ENCODE measurements at places on chromosomes 5 and 9.

GRCh38 chr5:172591636-172592035 lies 49.4 kb upstream of the NEURL1B start:
- no peak for DNase-seq

- no peak for DNase-seq
These were observed 142.9 kb downstream of the BNC2 start for GRCh38 chr9:16727452-16728136.

DNA sequence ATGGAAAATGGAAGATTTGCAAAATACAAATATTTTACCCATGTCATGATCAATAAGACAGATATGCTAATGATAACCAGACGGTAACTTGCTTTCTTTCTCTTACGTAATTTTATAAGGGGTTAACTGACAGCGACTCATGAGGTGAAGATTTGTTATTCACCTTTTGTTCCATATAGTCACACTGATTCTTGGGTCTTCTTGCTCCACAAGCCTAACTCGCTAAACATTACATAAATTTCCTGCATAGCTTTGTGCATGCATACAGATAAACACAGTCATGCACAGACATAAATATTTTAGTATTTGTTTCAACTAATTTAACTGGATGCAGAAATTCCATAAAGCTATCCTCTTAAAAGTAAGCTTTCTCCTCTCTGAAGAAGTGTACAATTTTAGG lies 225.9 kb downstream of the VPS13A start:
- DNase-seq, result no peak

DNA sequence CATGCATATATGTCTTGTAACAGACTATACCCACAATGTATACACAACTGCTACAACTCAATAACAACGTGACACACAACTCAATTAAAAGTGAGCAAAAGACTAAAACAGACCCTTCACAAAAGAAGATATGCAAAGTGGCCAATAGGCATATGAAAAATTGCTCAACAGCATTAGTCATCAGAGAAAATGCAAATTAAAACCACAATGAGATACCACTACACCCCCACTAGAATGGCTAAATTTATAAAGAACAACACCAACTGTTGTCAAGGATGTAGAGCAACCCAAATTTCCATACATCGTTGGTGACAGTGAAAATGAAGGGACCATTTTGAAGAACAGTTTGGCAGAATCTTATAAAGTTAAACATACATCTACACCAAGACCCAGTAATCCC lies 38.9 kb downstream of the GABRB2 start:
- no peak for DNase-seq

DNA sequence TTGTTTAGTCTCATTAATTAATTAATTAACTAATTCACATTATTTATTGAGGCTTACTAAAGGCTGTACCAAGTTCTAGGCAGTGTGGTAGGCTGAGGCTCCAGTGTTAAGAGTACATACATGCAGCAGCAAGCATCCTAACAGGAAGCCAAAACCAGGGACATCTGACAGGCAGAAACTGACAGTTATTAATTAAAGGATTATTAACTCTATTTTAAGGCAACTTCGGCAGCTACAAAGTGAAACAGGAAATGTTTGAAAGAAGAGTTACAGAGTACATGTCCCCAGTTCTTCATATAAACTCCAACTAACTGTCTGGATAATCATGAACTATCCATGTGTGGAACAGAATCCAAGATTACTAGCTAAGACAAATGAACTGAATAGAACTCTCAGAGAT lies 39.3 kb upstream of the GABRB2 start:
- no peak for DNase-seq

- no peak for DNase-seq
These were observed 125.9 kb downstream of the RGS3 start for GRCh38 chr9:113589407-113589806.

DNA sequence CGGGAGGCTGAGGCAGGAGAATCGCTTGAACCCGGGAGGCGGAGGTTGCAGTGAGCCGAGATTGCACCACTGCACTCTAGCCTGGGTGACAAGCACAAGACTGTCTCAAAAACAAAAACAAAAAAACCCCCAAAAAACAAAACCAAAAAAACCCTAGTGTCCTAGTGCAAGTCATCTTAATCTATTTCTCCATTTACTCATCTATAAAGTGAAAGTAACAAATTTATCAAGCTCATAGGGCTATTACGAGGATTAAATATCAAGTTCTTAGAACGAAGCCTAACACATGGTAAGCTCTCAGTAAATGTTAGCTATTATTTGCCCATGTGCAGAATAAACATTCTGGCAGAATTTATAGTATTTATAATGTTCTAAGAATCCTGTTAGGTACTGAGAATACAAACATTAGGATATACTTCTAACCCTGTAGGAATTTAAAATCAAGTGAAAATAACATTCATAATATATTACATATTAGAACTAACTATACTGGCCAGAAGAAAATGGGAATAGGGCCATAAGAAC lies 45.0 kb downstream of the GOLPH3 start:
- DNase-seq, result no peak

- DNase-seq, result no peak
These were observed 307.2 kb downstream of the MTRR start for GRCh38 chr5:8176101-8176693.

DNA sequence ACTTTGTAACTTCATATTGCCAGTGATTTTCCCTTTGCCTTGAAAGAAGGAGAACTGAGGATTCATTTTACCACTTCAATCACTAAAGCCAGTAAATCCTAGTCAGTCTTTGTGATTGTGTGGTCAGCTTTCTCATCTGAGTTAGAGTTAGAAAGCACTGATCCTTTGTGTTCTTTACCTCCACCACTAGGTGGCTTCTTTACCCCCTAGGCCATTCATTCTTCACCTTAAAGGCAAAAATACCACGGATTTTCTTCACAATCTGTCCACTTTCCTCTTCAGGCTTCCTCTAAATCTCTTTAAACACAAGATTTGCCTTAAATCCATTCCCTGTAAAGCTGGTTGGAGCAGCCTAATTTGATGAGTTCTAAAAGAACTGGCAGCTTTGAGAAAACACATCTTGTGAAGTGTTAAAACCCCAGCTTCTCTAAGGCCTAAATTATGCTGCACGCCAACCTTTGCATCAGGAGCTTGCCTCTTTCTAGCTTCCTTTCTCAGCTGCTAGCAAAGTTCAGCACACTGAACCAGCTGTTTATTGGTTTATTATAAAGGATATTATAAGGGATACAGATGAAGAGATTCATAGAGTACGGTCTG lies 20.4 kb downstream of the BDP1 start:
- no peak for DNase-seq

DNA sequence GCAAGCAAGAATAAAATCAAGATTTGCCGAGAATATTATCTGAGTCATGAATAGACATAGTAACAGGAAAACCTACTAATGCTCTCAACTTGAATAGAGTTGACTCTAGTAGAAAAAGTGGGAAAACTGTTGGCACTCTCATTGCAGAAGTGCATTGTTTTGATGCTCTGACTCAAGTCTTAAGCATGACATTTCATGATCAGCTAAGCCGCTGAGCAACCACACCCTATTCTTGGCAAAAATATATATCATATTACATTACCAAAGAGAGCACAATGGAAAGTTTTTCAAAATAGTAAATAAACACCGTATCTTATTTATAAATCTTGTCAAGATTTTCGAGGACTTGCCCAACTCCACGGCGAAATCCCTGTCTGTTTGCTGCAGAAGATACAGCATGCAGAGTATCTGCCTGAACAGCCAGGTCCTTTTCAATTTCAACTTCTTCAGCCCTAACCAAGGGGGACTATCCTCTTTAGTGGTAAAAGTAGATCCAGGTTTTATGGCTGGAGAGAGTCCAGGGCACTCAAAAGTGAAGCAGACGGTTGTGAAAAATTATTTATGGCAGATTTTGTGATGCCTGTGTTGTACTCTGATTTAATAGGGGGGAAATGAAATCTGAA lies 13.9 kb upstream of the ADAMTSL1 start:
- no peak for DNase-seq

DNA sequence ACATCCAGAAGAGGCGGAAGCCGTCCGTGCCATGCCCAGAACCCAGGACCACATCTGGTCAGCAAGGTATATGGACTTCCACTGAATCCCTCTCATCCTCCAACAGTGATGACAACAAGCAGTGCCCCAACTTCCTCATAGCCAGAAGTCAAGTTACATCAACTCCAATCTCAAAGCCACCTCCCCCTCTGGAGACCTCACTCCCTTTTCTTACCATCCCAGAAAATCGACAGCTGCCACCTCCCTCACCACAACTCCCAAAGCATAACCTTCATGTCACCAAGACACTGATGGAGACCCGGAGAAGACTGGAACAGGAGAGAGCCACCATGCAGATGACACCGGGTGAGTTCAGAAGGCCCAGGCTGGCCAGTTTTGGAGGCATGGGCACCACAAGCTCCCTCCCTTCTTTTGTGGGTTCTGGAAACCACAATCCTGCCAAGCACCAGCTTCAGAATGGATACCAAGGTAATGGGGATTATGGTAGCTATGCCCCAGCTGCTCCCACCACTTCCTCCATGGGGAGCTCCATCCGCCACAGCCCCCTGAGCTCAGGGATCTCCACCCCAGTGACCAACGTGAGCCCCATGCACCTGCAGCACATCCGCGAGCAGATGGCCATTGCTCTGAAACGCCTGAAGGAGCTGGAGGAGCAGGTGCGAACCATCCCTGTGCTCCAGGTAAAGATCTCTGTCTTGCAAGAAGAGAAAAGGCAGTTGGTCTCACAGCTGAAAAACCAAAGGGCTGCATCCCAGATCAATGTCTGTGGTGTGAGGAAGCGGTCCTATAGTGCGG lies 130.3 kb upstream of the DMRT1 start:
- no peak for DNase-seq

- no peak for DNase-seq
These were observed 253.1 kb upstream of the IRX4 start for GRCh38 chr5:2135833-2136232.

- no peak for DNase-seq
These were observed 168.4 kb downstream of the TTLL11 start for GRCh38 chr9:121924700-121925099.

DNA sequence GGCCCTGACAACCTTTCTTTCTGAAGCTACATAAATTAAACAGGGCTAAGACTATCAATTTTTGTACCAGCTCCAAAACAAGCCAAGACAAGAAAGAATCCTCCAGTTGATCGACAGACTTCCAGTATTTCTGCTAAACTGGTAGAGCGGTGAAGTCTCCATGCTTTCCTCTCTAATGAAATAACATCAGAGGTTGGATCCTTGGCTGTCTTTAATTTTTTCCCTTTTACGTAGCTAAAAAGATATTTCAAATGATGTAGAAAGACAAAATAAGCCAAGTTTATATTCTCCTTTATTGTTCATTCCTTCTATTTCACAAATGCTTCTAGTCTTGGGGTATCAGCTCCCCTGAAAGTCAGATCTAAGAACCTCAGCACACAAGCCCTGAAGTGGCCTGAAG lies 434.9 kb downstream of the NFIB start:
- DNase-seq, result no peak

- DNase-seq, result peak; percentile 60
These were observed 29.5 kb downstream of the TNIP1 start for GRCh38 chr5:151051066-151051930.

DNA sequence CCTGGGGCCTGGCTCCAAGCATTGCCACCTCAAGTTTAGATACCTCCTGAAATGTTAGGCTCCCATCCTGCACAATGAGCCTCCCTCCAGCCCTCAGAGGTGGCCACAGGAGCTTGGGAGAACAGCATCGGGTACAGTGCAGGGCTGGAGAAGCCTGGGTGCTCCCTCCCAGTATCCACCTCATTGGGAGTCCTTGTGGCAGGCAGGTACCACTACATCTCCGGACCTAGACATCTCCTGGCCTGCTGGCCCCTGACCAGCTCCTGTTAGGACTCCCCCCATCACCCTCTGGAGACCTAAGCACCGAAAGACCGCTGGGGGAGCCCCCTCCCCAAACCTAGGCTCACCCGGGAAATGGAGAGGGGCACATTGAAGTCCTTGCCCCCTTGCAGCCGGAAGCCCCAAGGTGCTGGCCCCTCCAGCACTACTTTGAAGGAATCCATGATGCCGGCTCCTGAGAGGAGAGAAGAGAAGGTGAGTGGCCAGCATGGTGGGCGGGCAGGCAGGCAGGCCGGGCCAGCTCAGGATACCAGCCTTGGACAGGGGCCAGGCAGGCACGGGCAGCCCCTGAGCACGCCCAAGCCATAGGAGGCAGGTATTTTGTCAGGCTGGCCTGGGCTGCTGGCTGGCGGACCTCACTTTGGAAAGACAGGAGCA lies 1.2 kb downstream of the PDLIM7 start:
- DNase-seq, result no peak

DNA sequence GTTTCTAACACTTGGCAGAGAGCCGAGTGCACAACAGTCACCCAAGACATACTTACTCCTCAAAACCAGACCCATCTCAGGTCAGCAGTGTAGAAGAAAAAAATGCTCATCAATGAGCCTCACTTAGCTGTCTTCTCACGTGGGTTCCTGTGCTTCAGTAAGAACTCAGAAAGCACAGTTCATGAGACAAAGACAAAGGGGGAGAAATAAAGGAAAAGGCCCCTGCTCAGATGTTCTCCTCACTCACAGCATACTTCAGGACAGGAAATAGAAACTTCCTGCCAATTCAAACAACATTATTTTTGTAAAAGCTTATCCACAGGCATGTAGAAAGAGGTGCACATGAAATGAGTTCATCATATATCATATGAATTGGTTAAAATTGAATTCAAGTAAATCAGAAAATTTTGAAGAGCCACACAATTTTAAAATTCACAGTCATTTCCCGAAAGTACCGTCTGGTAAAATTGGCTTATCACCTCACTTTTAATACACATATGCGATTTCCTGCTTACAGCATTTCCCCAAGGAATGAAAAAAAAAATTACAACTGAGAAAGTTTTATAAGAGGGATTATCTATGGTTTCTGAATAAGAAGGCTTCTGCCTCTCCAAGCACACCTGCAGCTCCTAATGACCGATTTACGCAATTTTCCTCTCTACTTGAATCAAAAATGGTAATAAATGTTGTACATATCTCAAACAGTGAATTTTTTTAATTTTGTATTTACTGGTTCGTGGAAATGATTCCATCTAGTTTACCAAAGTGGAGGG lies 328.3 kb downstream of the TMEM167A start:
- DNase-seq, result no peak

GRCh38 chr5:93909356-93909755 lies 168.0 kb upstream of the POU5F2 start:
- DNase-seq, result no peak

- no peak for DNase-seq
These were observed 5.5 kb downstream of the MRNIP start for GRCh38 chr5:179852993-179853547.

DNA sequence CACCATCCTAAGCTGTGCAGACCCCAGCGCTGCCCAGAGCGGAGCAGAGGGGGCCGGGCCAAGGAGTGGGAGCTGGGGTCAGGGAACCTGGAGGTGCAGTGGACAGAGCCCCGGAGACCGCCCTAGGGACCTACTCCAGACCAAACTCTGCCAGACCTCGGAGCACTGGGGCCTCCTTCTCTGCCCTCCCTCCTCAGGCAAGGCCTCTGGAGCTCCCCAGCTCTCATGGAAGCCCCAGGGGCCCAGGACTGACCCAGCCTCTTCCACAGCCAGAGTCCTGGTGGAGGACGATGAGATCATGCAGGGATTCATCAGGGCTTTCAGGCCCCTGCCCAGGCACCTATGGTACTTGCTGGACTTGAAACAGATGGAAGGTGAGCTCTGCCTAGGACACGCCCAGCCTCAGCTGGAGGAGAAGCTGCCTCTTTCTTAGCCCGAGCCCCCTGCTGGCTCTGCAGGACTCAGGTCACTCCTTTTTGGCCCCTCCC lies 3.6 kb downstream of the PAEP start:
- DNase-seq, result no peak

- no peak for DNase-seq
These were observed 16.1 kb upstream of the COL23A1 start for GRCh38 chr5:178606269-178606668.

GRCh38 chr9:112939418-112939817 lies 48.7 kb upstream of the SLC46A2 start:
- DNase-seq, result no peak
